ENCODE measurements at places on chromosomes 3 and 15.
A peak's percentile ranks its signal among the peaks of the same experiment; 100 is the strongest.

GRCh38 chr15:57251941-57252340 is 124.4 kb upstream of the CGNL1 start:
- DNase-seq: no peak

DNA sequence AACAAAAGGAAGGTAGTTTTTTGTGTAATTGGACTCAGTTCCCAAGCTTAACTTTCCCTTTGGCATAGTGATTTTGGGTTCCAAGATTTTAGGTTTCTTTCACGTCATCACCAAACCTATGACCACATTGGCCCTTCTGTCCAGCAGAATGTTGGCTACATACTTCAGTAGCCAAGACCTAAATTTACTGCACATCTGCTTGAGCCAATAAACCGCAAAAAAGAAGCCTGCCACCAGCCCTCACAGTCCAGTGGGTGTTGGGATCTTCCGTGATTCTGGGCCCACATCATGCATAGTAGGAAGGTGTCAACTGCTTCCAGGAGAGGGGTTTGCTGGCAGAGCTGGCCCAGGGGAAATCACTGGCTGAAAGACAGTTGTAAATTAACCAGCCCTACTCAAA is 57.6 kb upstream of the LIPC start:
- DNase-seq: no peak

GRCh38 chr3:174937478-174937877 is 78.3 kb downstream of the NAALADL2 start:
- no peak for DNase-seq

DNA sequence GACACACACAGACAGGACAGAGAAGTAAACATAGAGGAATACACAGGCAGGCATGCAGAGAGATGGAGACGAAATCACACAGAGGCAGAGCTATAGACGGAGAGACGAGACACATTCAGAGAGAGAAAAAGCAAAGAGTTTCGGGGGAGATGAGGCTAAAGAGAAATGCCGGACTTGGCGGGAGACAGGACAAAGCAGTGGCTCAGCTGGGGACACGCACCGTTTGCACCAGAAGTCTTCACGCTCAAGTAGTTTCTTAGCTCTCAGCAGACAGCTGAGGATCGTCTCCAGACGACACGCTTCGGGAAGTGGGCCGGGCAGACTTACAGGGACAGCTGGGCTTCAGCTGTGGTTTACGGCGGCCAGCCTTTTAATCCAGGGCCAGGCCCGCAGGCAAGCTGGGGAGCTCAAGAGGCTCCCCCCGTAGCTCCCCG is 56.2 kb upstream of the DLG1 start:
- DNase-seq: no peak

GRCh38 chr3:64945171-64945729 is 257.4 kb upstream of the ADAMTS9 start:
- no peak for DNase-seq

DNA sequence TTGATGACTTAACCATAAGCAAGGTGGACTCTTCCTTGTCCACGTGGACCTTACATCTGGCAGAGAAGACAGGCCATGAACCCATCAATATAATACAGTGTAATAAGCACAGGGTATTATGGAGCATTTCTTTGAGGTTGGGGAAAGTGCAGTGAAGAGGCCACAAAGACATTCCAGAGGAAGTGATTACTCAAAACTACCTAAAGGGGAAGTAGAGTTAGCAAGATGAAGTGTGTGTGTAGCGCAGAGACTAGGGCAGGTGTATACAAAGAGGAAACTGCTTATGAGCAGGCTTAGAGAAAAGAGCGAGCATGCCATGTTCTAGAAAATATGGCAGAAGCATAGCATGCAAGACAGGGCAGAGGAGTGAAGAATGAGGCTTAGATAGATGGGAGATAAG is 17.9 kb downstream of the CP start:
- DNase-seq: peak; percentile 76

DNA sequence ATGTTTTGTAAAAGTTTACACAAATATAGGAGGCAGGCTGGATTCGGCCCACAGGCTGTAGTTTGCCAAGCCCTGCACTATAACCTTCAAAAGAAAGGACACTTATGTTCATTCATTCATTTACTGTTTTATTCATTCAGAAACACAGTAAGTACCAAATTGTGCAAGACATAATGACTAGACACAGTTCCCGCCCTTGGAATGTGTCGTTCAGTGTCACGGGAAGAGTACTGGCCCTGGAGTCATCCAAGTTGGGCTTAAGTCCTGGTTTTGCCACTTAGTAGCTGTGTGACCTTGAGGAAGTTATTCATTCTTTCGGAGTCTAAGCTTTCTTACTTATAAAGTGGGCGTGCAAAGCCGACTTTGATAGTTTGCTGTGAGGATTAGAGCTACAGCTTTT is 22.0 kb downstream of the COLQ start:
- no peak for DNase-seq

DNA sequence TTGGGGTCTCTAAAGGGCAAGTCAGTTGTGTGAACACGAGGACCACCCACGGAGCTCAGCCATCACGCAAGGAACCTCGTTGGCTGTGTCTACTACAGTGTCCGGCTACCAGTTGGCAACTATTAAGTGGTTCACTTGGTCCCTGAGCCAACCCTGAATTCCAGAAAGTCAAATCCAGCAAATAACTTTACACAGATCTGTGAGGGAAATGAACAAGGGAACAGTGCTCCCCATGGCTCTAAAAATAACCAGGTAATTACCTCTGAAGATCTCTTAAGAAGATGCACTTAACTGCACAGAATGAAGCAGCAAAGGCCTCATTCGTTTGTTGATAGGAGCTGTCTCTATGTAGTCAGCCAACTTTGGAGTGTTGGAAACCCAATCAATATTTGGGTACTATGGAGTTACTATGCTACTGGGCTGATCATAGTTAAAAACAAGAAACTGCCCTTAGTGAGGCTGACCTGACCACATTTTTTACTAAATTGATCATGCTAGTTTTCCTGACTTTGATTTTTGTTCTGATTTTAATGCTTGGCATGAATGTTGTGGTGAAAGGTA is 219.1 kb upstream of the LRIG1 start:
- DNase-seq: no peak

DNA sequence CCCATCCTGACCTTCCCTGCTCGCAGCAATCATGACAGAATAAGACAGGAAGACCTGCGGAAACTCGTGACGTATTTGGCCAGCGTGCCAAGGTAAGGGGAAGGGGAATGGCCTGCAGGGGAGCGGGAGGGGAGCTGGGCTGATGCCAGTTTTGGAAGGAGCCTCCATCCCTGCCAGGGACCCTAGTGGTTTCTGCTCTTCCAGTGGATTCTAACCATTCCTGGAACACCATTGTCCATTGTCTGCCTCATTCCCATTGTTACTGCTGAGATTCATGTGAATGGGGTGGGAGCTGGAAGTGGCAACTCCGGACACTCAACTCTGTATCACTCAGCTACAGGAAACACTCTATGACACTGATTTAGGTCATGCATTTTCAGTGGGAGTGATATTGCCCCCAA is 242.9 kb upstream of the ROPN1 start:
- DNase-seq: no peak

Measured in activated CD4-positive, alpha-beta T cell treated with anti-CD3 and anti-CD28 coated beads, Interleukin-10, Interleukin-2, amounts not matched to agents 100 ng/mL and 50 ng/mL, durations not matched to agents 16 hours and 8 hours (primary cell).